ENCODE measurements at places on chromosomes 11 and 22. TPM values are rescaled to one million over a fixed set of nuclear protein-coding genes. Genes with fewer than 3 reads are reported as not detected.

- no peak for DNase-seq
These were observed 17.6 kb downstream of the NTM start for GRCh38 chr11:131388030-131388429.

DNA sequence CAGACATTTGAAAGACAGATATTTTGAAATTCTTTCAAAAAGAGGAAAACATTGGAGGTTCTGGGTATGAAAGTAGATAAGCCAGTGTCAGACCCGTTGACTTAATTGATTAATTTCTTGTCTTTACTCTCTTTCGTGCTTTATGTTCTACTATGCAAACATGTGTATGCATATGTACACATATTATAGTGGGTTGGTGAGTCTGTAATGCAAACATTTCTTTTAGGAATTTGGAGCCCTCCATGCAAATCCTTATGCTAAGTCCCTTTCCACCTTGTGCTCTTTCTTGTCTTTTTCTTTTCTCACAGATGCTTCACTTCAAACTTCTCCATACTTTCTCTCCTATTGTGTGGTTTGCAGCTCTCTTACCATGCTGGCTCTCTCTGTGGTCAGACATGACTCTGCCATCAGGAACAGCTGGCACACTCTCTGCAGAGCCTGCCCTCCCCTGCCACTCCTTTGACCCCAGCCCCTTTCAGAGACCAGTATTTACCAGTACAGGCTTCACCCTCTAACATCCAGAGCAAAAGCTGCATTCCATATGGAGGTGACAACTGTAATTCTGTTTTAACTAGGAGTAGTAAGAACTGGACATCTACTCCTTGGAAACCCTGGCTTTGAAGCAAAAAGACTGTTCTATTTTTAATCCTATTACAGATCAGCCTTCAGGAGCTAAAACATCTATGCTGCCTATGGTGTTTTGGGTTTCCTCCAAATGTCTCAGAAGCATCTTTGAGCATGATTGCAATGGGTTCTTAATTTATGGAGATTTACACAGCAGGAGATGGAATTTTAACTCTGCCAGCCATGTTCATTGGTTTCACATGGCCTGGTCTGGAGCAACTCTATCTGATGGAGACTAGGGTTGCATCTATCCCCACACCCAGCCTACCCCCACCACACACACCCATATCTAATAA lies 386.9 kb upstream of the FAT3 start:
- no peak for DNase-seq

DNA sequence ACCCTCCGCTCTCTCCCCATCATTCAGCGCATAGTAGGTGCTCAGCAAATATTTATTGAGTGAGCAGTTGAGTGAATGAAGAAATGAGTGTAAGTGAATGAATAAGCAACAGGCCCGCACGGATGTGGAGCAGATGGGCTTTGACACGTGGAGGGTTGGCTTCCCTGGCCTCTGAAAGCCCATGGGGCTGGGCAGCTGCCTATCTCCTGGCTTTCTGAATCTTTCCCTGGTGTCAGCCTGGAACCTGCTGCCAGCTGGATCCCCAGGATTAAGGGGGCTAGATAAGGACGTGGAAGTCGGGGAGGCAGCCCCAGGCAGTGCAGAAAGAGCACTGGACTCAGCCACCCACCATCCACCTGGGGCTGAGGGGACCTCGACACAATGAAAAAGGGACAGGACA lies 12.6 kb downstream of the IL2RB start:
- DNase-seq = no peak

GRCh38 chr11:35367491-35367890 lies 51.9 kb downstream of the SLC1A2 start:
- no peak for DNase-seq

- DNase-seq = no peak
These were observed 928 bp downstream of the FBXO7 start for GRCh38 chr22:32475468-32476010.

DNA sequence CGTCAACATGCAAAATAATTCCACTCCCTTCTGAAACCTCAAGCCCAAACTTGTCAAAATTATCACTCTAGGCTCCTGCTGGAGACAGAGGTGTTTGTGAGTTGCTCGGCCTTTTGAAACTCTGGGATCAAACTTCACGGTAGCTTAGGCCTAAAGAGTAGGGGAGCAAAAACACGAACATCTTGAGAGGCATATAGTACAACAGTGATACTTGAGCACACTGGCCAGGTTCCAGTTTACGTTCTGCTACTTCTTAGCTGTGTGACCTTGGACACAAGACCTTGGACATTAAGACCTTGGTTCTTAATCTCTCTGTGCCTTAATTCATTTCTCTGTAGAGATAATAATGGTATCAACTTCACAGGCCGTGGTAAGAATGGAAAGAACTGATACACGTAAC lies 123.5 kb upstream of the LMO1 start:
- DNase-seq = no peak

GRCh38 chr11:128421577-128422330 lies 165.6 kb downstream of the ETS1 start:
- DNase-seq = no peak

DNA sequence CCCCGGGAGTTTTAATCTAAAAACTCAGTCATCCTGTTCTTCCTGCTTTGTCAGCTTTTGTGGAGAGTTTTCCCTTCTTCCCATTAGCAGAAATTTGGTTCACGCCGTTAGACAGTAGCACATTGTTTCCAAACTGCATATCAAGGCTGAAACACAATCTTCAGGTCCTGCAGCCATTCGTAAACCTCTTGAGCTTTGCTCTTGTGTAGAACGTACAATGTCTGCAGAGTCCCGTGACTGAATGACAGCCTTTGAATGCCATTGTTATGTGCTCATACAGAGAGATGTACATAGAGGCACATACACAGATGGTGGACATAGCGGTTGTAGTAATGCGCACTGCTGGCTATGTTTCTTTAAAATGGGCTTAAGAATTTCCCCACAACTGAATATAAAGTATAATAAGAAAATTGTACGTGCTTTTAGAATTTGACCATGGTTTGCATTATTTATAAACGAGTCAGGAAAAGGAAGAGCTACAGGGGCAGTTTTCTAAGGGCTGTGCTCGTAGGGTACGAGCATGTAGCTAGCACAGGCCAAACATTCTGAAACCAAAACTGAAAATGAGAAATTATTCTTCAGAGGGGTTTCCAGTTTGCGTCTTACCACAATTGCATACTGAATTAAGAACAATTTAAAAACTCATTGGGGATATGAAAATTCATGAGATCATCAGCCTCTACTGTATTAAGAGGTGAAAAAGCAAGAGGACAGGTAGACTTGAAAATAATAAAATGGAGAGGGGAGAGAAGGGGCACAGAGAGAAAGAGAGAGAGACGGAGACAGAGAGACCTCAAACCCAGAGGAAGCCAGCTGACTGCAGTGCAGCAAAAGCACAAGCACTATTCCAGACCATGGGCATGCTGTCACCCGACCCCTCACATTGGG lies 310.1 kb downstream of the CADM1 start:
- no peak for DNase-seq

GRCh38 chr22:34804604-34805003 lies 261.4 kb upstream of the ISX start:
- DNase-seq = no peak

DNA sequence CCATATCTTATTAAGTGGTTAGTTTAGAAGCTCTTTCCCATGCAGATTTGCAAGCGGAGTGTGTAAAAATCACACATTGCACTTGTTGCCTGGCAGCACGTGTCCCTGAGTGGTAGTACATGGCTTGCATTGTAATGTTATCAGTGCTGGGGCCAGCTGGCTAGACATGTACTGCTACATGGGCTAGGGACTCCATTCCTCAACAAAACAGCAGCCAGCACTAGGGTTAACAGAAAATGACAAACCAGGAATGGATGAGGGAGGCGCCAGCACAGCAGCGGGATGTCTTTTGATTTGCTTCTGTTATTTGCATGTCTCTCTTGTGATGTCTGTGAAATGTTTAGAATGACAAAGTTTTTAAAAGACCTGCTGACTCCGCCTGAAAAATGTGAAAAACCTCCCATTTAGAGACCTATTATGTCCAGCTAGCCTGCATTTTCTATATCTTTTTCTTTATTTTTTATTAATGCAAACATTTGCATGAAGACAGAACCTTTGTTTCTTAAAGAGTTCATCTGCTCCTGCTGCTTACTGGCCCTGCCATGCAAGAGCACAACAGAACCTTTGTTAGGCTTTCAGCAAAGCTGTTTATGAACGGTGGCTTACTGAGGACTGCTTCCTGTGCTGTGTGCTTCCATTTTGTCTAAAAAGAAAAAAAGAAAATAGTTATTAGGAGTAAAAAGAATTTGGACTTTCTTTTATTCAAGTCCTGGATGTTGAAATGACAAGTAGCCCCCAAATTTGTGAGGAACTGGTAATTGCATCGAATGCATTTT lies 40.7 kb downstream of the CSTPP1 start:
- DNase-seq = no peak

Gene IRF7
- 4.0 TPM for total RNA-seq

Gene ROM1
- total RNA-seq = 1.9 TPM

Gene GLYATL2
- total RNA-seq = not detected

Gene DKK3
- 6.8 TPM for total RNA-seq
